Pons (tissue), 1 donor: ENCODE measurements at places on chromosomes 12 and 14.
A peak's percentile ranks its signal among the peaks of the same experiment; 100 is the strongest.

DNA sequence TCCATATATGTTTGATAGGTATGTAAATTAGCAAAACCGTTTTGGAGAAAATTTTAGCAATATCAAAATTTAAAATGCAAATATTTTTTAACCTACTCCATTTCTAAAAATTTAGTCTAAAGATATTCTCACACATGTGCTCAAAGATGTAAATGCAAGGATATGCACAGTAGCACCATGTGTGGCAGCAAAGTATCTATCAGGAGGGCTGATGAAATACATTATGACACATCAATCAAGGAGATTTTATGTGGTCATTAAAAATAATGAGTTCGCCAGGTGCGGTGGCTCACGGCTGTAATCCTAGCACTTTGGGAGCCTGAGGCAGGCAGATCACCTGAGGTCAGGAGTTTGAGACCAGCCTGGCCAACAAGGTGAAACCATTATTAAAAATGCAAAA lies 8.0 kb upstream of the C1R start:
- DNase-seq: no peak

GRCh38 chr12:18414671-18415070 lies 153.4 kb downstream of the PIK3C2G start:
- no peak for DNase-seq

DNA sequence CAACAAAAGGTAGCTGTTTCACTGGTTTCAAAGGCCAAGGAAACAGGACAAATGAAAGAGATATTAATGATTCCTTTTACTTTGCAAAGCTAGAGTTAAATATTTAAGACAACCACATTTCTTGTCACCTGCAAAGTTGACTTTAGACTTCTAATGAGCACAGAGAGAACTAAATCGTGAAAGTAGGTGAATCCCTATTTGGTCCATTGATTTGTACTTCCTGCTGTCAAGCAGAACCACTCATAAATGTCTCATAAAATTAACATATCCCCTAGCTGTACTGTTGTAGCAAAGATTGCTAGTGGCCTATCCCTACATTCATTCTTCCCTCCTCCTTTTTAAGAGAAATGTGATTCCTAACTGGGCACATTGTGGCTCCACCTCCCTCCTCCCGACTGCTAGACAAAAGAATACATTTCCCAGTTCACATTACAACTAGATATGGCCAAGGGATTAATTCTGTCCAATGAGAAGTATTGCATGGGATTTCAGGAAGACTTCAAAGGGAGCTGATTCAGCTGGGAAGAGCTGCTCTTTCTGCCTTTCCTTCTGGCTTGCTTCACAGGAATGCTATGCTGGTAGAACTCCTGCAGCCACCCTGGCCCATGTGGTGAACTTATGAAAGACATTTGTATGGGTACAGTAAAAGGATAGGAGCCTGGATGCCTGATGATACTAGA lies 227.5 kb upstream of the ABCD2 start:
- no peak for DNase-seq

- DNase-seq: no peak
Measured at GRCh38 chr14:105486974-105487448, 325 bp downstream of the CRIP1 start.

DNA sequence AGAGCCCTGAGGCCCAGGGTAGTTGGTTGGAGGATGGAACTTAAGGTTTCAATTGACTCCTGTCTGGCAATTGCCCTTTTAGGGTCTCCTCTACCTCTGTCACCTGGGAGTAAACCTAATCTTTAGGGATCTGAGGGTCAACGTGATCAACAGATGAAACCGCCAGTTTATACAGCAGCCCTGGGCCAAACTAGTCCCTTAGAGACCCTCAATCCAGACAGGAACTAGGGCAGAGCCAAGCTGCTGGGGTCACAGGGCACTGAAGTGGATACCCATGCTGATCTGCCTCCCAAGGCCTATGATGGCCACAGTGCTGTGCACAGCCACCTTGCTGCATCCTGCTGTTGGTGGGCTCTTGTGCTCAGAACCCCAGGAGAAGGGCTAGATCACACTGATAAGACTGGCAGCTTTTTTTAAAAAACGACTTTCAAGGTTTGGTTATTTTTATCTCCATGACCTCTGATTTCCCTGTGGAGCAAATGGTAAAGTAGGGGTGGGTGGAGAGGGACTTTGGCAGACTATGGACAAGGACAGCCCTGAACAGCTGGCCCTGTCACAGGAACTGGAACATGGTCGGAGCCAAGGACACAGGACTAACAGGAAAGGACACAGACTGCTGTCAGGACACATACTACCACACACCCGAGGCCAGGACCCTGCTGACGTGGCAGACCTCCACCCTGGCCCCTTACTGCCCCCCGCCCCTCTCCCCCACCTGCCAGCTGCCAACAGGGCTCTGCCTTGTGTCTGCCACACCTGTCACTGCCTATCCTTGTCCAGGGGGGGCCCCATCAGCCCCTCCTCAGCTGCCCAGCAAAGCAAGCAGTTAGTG lies 474 bp downstream of the FITM1 start:
- DNase-seq: no peak

DNA sequence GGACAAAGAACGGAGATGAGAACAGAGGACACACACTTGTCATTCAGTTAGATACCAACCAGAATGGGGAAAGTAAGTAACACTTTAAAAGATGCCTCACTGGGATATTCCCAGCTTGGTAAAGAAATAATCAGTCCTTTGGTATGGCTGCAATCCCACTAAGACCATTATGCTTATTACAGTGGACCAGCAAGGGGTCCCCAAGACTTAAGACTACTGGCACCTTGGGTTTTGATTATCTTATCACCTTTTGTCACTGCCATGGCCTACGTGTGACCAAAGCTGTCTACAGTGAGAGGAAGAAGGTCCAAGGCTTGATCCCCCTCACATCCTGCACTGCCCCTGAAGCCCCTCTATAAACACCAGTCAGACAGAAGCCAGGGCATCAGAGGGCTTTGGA lies 65.8 kb downstream of the TRAFD1 start:
- DNase-seq: no peak

DNA sequence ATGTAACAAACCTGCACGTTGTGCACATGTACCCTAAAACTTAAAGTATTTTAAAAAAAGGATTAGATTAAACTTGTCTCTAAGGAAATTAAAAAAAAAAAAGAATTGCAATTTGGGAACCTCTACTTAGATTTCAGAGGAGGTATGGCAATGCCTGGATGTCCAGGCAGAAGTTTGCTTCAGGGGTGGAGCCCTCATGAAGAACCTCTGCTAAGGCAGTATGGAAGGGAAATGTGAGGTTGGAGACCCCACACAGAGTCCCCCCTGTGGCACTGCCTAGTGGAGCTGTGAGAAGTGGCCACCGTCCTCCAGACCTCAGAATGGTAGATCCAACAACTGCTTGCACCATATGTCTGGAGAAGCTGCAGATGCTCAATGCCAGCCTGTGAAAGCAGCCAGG lies 279.6 kb upstream of the CCDC196 start:
- DNase-seq: no peak

DNA sequence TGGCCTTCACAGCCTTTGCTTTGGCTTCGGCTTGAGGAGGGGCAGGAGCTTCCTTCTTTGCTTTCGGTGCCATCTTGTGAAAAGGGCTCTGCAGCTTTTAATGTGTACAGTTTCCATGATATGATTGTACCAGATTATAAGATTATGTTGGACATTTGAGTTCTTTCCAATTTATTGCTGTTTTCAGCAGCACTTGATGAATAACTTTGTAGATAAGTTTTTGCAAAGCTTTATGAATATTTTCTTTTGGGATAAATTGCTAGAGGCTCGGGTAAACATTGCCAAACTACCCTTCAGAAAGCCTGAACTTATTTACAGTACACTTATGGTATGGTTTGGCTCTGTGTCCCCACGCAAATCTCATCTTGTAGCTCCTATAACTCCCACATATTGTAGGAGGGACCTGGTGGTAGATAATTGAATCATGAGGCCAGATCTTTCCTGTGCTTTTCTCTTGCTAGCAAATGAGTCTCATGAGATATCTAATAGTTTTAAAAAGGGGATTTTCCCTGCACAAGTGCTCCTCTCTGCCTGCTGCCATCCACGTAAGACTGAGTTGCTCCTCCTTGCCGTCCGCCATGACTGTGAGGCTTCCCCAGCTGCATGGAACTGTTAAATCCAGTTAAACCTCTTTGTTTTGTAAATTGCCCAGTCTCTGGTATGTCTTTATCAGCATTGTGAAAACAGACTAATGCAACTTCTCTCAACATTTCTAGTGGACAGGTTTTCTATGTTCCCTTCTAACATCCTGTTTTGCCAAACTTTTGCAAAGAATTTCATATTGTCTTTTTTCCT lies 70.4 kb downstream of the RCOR1 start:
- DNase-seq: no peak

DNA sequence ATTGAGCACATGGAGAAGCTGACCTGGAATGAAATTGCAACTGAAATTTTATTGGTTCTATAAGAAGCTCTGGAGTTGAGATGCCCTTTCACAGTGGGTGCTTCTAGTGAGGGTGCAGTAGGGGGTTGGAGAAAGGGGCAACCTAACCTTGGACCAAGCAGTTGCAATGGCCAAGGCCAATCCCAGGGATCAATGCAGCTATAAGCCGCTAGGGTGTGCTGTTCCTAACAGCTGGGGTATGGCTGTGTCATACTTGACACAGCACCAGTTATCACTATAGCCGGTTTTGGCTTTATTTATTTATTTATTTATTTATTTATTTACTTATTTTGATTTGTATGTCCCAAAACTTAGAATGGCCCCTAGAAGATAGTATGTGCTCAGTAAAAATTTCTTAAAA lies 505.9 kb downstream of the FLRT2 start:
- DNase-seq: no peak

DNA sequence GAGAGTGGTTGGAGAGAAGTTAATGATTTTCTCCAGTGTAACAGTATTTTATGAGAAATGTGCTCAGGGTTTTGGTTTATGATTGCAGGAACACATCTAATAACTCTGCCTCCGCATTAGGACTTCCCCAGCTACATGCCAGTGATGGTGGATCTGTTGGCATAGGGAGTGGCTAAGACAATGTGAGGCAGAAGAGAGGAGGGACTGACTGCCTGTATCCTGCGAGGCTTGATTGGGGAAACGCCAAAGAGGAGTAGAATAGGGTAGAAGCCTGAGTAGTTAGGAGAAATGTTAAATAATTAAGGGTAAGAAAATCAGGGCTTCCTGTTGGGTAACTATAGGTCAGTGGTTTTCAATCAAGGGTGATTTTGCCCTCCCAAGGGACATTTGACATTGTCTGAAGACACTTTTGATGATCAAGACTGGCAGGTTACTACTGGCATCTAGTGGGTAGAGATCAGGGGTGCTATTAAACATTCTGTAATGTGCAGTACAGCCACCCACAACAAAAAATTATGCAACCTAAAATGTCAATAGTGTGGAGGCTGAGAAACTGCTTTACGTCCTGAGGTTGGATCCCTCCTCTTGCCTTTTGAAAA lies 12.8 kb downstream of the TDG start:
- no peak for DNase-seq

DNA sequence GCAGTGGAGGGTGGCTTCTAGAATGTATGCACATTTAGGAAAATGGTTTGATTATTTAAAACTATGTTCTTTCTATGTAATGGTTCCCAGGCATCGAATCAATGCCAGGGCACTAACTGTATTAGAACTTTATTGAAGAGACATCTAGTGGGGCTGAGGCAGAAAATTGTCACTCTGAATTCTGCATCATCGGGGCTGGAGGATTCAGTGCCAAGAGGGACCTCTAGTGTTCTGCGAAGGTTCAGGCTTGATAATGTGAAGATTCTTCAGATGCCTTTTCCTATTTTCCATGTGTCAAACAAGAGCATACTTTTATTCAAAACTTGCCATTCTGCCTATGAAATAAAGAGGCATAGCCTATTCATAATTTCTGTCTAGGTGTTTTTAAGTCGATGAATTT lies 146.3 kb downstream of the CAND1 start:
- peak; percentile 82 for DNase-seq

- no peak for DNase-seq
Measured at GRCh38 chr14:51447411-51447810, 204.3 kb upstream of the FRMD6 start.

DNA sequence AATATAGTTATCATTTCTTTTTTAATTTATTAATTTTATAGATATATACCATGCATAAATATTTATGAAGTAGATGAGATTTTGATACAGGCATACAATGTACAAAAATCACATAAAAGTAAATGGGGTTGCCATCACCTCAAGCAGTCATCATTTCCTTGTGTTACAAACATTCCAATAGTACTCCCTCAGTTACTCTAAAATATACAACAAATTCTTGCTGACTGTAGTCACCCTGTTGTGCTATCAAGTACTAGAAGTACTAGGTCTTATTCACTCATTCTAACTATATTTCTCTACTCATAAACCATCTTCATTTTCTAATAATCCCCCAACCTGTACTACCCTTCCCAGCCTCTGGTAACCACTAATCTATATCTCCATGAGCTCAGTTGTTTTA lies 432.6 kb upstream of the SYT1 start:
- no peak for DNase-seq

- no peak for DNase-seq
Measured at GRCh38 chr14:79600406-79600805, 610.9 kb downstream of the DIO2 start.

DNA sequence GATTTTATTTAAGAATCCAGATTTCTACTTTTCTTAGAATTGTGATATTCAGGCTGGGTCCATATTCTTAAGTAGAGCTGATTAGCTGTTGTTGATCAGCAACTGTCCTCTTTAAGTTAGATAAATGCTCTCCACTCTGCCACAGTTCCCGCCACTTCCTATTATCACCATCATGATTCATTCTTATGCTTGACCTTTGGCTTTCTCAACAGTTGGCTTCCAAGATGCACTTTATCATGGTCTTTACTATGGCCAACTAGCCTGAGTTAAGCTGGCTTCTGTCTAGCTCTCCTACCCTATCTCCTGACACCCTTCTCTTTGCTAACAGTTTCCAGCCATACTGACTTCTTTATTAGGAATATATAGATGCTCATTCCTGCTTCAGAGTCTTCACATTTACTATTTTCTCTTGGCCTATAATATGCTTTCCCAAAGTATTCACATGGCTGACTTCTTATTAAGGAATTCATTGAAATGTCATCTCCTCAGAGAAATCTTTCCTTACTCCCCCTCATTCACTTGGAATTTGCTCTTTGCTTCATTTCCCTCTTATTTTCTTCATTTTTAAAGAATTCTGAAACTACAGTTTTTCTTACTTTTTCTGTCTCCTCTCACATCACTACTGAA lies 149.0 kb upstream of the IGF1 start:
- DNase-seq: no peak

- DNase-seq: no peak
Measured at GRCh38 chr14:32629236-32629635, 300.1 kb downstream of the AKAP6 start.

- DNase-seq: no peak
Measured at GRCh38 chr12:13177373-13177772, 19.2 kb upstream of the EMP1 start.

GRCh38 chr12:108630481-108631207 lies 3.0 kb downstream of the SELPLG start:
- DNase-seq: no peak

DNA sequence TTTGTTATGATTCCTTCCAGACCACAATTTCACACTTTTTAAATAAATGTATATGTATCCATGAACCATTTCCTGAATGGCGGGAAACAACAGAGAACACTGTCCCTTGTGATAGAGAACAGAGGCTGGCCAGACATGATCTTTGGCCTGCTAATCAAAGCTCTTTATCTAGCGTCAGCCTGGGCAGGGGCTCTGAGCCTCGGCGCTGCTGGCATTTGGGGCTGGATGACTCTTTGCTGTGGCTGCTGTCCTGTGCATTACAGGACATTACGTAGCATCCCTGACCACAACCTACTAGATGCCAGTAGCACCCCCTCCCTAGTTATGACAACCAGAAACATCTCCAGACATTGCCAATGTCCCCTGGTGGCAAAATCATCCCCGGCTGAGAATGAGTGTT lies 77.7 kb downstream of the DNAH10 start:
- peak; percentile 14 for DNase-seq

GRCh38 chr12:57553343-57554202 lies 3.7 kb downstream of the KIF5A start:
- DNase-seq: no peak
